ENCODE measurements at places on chromosomes 3 and 15.
A peak's percentile ranks its signal among the peaks of the same experiment; 100 is the strongest.

GRCh38 chr3:94414418-94414817 lies 351.6 kb downstream of the NSUN3 start:
- ATAC-seq, result no peak

DNA sequence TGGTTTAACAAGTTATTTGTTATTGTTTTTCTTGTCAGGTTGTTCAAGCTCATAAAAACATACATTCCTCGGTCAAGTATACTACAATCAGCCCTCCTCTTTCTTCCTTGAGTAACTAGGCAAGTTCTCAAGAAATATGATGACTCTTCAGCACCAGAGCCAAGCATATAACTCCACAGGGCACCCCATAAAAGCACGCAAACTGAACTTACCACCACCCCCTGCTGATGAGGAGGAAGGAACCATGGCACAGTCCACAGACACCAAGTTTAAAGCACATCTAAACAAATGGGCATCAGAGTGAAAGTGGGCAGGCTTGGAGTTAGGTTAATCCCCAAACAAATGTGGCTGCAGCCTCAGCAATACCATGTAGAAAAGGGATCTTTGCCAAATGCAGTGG lies 5.3 kb downstream of the IP6K2 start:
- no peak for ATAC-seq

GRCh38 chr3:170178651-170179050 lies 2.9 kb downstream of the PHC3 start:
- no peak for ATAC-seq

- no peak for ATAC-seq
These were observed 87.6 kb upstream of the ACKR4 start for GRCh38 chr3:132509506-132509905.

GRCh38 chr3:158991146-158991705 lies 189.4 kb downstream of the MFSD1 start:
- no peak for ATAC-seq

- no peak for ATAC-seq
These were observed 68.4 kb upstream of the MCTP2 start for GRCh38 chr15:94162939-94163338.

DNA sequence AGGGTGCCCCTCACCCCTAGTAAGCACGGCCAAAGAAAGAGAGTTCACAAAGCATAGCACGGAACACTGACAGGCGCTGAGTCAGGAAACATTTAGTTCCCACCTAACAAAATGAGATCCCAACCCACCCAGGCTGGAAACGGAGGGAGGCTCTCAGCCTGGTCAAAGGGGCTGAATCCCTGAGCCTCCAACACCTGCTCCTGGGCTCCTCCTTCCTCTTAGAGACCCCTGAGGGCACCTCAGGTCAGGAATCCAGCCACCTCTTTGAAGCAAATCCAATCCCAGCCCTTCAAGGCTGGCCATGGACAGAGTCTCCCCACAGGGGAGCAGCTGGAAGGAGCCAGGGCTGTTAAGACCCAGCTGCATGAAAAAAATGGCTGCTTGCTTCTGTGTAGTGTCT lies 154.4 kb upstream of the HES1 start:
- ATAC-seq, result no peak

GRCh38 chr3:126344380-126345041 lies 12.7 kb downstream of the KLF15 start:
- no peak for ATAC-seq

DNA sequence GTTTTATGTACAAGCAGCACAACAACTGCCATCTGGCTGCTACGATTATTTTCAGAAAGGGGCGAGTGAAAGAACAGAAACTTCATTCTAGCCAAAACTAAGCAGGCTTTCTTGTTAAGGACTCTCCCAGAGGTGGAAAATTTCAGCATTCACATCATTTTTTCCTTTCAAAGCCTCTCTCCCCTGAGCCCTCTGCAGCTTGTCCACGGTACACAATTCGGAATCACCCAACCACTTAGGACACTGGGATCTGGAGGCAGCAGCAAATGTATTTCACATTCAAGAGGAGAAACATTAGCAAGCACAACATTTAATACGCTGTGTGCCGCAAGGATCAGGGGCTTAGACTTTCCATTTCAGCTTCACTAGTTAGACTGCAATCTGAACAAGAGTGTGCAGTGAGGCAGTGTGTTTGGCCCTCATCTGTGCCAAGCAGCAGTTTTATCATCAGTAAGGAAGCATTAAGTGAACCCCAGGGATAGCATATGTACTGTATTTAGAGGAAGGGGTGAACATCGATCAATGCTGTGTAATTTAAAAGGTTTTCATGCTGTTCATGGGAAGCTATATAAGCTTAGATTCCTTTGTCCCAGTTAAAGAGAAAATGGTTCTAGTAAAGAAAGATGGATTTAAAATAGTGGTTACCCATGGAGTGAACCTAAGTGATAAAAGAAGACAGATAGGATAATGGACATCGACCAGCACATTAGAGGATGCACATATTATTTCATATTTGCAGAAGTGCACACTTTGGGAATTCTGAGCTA lies 504.9 kb downstream of the TBL1XR1 start:
- ATAC-seq, result no peak

DNA sequence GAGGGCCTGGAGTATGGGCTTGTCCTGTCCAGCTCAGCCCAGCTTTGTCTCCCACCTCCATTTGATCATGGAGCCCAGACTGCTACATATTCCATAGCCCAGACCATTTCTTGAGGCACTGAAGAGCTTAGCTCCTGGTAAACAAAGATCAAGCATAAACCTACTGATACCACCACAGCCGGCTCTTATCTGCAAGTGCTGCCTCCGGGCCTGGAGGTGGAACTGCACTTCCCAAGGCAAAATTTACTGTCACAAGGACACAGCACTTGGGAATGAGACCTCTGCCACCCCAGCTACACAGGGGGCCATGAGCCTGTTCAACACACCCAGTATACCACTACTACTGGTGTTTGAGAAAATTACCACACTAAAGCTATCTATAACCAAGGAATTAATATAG lies 53.7 kb upstream of the PLSCR5 start:
- ATAC-seq, result no peak

GRCh38 chr15:89664441-89665350 lies 9.4 kb upstream of the KIF7 start:
- ATAC-seq, result no peak

- no peak for ATAC-seq
These were observed 403.2 kb downstream of the NR2F2 start for GRCh38 chr15:96733721-96734120.

GRCh38 chr15:65066635-65067316 lies 1.0 kb downstream of the RASL12 start:
- no peak for ATAC-seq

- ATAC-seq, result peak; percentile 77
These were observed 18.3 kb downstream of the TMED3 start for GRCh38 chr15:79329171-79329611.

GRCh38 chr3:62662677-62663076 lies 212.5 kb downstream of the CADPS start:
- no peak for ATAC-seq

DNA sequence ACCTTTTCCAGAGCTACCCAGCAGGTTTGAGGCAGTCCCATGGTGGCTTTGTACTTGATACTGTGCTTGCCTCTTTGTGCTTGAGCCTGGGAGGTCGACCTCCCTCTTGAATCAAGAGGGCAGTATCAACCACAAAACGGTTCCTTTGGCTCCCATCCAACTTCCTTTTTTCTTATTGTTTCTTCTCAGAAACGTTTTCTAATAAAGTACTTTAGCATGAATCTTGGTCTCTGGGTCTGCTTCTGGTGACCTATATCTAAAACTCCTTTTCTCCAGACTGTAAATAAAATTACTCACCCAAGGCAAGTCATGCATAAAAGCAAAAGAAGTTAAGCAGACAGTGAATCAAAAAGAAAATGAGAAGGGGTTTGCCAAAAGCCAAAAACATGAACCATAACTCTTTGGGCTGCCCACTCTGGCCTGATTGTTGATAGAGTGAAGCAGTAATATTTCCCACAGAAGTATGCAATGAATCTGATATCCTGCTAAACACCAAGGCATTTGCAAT lies 112.2 kb upstream of the SLC4A7 start:
- ATAC-seq, result no peak

DNA sequence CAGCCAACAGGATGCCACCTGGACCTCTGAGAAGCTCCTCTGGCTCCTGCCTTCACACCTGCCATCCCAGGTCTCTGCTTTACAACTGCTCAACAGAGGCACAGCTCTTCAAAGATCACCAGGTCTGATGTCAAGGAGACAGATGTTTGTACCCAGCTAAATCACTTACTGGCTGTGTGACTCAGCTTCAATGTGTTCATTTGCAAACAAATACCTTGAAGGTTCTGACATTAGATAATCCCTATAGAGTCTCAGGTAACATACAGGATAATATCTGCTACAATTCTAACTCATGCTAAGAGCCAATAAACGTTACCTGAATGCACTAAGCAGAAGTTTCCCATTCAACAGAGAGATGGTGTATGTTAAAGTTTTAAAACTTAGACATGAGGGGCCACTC lies 163.4 kb upstream of the IGF1R start:
- ATAC-seq, result no peak

DNA sequence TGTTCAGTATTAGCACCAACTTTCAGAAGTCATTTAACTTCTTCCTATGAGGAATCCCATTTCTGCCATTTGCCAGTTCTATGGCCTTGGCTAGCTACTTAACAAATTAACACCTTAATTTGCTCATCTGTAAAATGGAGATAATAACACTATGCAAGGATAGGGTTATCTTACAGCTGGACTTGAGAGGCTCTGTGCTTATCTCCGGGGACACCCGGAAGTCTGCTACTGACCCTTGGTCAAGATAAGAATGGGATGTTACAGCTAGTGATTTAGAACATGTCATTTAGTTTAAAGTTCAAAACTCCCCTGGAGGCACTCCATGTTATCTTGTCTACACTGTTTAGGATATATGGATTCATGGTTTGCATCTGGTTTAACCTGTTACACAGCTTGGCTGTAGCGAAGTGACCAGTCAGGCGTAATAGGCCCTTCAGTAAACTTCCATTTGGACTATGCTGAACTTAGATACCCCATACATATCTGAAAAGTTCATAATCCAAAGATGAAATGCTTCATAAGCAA lies 156.0 kb upstream of the CD96 start:
- no peak for ATAC-seq

- no peak for ATAC-seq
These were observed 26.9 kb upstream of the ZMAT3 start for GRCh38 chr3:179098388-179099077.

DNA sequence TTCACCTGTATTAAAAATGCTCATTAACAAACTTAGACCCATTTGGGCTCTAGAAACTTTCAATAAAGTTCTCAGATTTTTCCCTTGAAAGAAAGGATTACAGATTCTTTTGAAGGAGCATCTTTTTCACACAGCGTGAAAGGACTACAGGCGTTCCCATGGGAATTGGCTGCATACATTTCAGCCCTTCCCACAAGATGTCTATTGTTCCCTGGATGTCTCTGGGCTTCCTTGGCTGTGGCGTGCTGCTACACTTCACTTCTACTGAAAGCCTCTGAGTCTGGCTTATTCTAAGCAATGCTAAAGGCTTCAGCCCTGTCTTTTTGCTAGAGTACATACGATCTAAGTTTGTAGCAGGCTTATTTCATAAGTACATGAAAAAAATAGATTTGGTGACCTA lies 1.4 kb downstream of the VEPH1 start:
- no peak for ATAC-seq

DNA sequence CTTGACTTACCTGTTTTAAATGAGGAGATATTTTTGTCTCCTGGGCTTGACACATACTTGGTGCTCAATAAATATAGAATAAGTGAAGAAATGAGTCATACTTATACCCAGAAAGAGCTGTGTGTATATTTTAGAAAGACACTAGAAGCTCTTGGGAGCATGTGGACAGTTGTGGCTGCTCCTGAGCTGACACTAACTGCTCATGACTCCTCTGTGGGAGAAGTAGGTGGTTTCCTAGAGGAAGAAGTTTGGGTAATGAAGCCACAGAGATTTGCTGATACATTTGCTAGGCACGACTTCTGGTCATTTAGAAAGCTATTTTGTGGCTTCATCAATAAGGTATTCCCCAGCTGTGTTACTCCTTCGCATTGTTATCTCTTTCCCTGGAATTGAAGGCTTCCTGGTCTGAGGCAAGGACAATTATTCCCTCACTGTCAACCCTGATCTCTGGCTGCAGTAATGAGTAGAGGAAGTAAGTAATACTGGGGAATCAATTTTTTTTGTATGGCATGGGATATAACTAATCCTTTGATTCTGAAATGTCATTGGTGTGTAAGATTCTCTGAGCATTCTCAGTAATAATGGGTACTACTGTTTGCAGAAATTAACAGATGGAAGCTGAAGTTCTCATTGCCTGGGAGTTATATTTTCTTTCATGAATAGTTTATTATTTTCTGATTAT lies 79.6 kb upstream of the DCBLD2 start:
- ATAC-seq, result no peak

- ATAC-seq, result no peak
These were observed 31.3 kb upstream of the ATP10A start for GRCh38 chr15:25894371-25894902.

GRCh38 chr3:107271787-107272387 lies 105.4 kb upstream of the CCDC54 start:
- no peak for ATAC-seq

DNA sequence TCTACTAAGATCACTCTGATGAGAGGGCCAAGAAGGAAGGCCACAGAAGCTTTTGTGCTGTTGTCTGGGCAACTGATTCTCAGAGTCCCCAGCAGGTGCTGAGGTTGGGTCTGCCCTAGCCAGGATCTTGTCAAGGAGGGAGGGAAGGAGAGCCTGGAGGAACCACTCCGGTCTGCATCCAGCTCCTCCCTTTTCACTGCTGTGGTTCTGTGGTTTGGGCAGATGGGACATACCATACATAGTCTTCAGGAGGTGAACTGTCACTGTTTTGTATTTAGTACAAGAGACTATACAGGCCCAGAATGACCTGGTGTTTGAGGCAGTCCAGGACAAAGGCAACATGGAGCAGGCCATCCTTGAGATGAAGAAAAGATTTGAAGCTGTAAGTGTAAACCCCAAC lies 21.9 kb downstream of the C3orf62 start:
- no peak for ATAC-seq

GRCh38 chr3:6860954-6861624 lies at the start of gene GRM7:
GRM7 (plus strand) TSS chr3:6861115.
- ATAC-seq, result peak; percentile 25

- no peak for ATAC-seq
These were observed 134.7 kb downstream of the LRTM1 start for GRCh38 chr3:54793171-54793570.

GRCh38 chr3:48241796-48242455 lies 1.0 kb downstream of the ZNF589 start:
- no peak for ATAC-seq

- no peak for ATAC-seq
These were observed 648.9 kb upstream of the GBE1 start for GRCh38 chr3:82410366-82410765.

- no peak for ATAC-seq
These were observed 312.8 kb upstream of the CHRM5 start for GRCh38 chr15:33655488-33655887.

Measured in esophagus mucosa (tissue), 1 donor.